ENCODE measurements at places on chromosomes 7 and 10.

GRCh38 chr10:12388671-12389070 lies 39.3 kb downstream of the CAMK1D start:
- no peak for DNase-seq

DNA sequence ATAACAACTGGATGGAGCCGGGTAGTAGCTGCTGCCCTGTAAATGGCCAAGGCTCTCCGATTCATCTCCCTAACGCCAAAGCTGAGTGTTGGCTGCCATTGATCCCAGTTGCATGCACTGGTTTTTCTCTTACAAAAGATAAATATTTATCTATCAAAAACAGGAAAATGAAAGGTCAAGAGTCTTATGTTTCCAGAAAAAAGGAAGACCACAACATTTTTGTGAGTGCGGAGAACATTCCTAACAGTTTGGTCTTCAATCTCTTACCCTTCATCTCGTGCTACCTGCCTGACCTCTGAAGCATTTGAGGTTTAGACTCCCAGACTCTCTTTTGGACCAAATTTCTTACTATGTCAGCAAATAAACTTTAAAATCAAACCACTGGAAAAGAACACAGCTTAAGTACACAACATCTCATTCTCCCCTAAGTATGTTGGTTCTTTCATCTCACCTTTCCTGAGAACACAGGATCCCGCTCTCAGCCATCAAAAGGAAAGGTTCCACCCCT lies 61.6 kb downstream of the SORBS1 start:
- DNase-seq, result no peak

GRCh38 chr10:593901-594457 lies 95.5 kb downstream of the DIP2C start:
- DNase-seq, result no peak

DNA sequence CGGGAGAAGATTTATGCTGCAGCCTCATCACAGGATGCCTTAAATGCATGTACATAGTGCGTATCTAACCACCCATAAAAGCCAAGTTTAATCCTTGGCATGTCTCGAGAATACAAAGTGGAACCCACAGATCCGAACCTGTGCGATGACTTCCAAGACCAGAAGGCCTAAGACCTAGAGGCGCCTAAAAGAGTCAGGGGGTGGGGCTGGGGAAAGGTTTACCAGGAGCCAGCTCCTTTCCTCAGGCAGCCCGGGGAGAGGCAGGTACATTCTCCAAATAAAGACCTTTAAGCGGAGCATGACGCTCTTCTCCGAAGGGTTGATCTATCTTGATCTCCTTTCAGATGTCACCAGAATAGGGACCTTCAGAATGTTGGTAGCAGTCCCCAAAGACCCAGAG lies 9.7 kb downstream of the SP8 start:
- DNase-seq, result no peak

DNA sequence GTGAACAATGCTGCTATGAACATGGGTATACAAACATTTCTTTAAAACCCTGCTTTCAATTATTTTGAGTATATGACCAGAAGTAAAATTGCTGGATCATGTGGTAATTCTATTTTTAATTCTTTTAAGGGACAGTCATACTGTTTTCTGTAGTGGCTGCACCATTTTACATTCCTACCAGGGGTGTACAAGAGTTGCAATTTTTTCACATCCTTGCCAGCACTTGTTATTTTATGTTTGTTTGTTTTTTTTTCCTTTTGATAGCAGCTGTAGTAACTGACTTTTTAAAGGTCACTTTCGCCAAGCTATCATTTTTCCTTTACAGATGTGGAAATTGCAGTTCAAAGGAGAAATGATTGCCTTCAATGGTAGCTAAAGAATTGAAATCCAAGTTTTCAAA lies 99.5 kb downstream of the GPR85 start:
- no peak for DNase-seq

DNA sequence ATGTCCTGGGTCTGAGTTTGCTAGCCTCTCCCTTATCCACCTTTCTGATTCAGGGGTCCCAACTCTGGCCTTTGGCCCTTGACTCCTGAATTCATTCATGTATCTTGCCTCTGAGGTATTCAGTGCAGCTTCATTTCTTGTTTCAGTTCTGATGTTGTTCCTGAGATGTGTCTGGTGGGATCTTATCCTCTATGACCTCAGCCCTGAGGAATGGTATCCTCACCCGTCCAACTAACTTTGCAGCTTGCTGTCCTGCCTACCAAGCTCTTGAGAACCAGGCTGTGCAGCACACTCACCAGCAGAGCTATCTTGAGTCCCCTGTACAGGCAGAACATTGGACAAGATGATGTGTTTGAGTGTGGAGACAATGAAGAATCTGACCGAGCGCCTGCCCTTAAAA lies 13.8 kb downstream of the SUFU start:
- no peak for DNase-seq

DNA sequence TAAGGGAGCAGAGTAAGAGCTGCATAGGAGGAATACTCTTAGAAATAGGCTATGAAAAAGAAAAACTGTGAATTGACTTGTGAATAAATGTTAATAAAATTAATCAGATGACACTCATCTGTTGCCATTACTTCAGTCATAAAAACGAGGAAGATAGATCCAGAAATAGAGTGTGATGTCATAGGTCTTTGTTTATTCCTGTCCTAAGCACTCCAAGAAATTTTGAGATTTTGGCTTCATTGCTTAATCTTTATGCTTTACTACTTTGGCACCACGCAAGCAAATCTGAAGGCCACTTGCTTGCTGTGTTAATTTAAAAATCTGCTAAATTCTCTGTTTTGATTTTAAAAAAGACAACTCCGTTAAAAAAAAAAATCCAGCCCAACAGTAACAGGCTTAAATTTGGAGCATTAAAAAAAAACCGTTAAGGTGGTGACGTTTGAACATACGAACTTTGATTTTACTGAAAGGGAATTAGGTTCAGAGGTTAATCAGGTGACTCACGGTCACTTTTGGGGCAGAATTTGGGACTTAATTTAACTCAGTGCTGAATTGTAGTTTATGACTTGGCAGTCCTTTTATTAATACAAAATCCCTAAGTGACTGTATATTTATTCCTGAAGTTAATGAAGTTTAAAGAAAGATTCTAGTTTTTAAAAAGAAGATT lies 3.4 kb downstream of the IFRD1 start:
- no peak for DNase-seq

GRCh38 chr7:25068502-25069213 lies 56.4 kb downstream of the CYCS start:
- DNase-seq, result no peak

DNA sequence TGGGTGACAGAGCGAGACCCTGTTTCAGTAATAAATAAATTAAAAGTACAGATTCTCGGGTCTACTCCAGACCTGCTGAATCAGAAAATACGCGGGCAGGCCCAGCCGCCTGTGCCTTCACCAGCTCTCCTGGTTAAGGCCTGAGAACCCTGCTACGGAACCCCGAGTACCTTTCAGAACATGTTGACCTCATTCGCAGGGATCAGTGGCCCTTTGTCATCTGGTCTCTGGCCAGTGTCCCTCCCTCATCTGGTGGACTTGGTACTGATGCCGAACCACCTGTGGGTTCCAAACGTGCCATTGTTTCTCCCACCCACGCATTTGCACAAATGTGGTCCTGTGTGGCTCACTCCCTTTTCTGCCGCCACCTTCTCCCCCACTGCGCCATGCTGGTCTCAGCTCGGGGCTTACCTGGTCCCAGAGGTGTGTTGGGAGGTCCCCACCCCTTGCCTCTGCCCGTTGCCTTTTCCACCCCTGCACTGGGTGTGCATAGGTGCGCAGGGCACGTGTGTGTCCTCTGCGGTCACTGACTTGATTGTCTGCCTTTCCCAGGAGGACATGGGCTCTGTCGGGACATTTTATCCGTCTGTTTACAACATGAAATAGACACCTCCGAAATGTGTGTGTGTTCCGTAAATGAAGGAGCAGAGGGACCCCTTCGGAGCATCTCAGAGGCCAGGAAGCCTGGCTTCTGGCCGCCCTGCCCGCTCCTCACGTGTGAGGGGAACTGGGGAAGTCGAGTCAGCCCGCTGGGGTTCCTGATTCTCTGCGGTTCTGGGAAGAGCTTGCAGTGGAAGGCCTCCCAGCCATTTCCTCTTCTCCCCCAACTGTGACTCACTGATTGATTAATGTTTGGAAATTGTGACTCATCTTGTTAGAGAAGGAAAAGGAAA lies 135.2 kb downstream of the CUX1 start:
- DNase-seq, result peak; percentile 4

DNA sequence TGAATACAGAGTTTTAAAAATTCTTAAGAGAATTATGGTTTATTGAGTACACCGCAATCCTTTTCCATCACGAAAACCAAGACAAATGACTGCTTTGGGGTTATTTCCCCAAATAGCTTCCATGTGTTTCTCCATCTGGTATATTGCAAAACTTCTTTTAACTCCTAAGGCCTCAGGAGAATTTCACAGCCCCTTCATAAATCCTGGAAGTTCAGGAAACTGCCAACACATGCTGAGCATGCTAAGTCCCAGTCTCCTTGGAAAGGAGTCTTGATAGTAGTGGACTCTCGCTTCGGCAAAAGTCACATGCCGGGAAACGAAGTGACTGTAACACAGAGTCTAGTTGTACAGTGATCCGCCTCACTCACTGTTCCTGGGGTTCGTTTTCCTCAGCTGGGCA lies 88.1 kb upstream of the RSU1 start:
- no peak for DNase-seq

- DNase-seq, result no peak
Observed at GRCh38 chr7:17986851-17987250, 40.8 kb downstream of the PRPS1L1 start.

DNA sequence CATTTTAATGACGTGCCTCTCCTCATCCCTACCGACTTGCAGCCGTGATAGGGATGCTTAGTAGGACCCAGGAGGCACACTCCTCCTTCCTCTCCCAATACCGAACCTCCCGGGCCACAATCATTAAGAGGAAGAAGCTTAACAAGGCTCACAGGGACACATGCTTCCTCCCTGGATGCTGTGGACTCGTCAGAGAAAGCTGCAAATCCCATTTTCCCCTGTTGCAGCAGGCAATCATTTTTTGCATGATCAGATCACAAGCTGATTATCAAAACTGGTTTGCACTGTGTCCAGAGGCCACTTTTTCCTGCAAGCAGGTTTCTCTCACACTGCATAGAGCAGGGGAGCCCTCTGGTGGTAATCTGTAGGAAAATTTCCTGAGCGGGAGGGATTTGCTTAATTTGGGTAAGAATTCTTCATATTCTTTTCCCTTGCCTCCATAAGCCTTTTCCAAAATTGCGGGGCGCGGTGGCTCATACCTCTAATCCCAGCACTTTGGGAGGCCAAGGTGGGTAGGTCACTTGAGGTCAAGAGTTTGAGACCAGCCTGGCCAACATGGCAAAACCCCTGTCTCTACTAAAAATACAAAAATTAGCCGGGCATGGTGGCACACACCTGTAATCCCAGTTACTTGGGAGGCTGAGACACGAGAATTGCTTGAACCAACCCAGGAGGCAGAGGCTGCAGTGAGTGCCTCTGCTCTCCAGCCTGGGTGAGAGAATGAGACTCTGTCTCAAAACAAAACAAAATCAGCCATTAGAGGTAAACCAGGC lies 16.1 kb upstream of the LAMB4 start:
- peak; percentile 36 for DNase-seq

GRCh38 chr7:120760050-120760449 lies 97.9 kb downstream of the TSPAN12 start:
- DNase-seq, result no peak

- DNase-seq, result no peak
Observed at GRCh38 chr10:77333610-77334340, 303.8 kb downstream of the KCNMA1 start.

DNA sequence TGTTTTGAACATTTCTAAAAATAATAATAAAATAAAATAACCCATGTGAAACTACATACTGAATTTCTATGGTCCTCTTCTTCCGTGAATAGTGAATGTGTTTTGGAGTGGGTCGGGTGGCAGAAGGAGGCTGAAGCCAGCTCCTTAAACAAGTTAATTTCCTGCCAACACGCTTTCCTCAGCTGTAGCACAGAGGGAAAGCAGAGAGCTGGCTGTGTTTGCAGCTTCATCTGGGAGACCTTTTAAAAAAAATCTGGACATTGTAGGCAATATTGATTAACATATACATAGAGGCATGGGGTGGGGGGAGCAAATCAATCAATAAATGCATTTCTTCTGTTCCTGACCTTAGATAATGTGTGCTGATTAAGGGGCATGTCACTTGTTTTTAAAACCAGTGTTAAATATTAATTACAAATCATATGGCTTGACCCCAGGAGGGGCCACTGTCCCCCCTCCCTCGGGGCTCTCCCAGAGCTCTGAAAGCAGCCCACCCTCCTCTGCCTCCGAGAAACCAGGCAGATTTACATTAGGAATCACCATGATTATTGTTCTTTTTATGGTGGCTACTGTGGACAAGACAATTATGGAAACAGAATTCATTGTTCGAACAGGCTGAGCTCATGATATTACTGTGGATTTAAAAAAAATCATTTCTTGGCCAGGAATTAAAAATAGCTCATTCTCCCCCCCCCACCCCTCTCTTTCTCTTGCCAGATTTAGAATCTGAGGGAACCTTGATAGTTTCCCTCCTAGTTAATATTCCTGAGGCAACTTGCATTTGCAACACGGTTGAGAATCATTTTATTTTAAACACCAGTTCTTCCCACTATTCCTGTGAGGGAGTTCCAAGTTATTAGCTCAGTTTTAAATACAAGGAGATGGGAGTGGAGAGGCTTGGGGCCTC lies 100.5 kb upstream of the CARD11 start:
- DNase-seq, result no peak

DNA sequence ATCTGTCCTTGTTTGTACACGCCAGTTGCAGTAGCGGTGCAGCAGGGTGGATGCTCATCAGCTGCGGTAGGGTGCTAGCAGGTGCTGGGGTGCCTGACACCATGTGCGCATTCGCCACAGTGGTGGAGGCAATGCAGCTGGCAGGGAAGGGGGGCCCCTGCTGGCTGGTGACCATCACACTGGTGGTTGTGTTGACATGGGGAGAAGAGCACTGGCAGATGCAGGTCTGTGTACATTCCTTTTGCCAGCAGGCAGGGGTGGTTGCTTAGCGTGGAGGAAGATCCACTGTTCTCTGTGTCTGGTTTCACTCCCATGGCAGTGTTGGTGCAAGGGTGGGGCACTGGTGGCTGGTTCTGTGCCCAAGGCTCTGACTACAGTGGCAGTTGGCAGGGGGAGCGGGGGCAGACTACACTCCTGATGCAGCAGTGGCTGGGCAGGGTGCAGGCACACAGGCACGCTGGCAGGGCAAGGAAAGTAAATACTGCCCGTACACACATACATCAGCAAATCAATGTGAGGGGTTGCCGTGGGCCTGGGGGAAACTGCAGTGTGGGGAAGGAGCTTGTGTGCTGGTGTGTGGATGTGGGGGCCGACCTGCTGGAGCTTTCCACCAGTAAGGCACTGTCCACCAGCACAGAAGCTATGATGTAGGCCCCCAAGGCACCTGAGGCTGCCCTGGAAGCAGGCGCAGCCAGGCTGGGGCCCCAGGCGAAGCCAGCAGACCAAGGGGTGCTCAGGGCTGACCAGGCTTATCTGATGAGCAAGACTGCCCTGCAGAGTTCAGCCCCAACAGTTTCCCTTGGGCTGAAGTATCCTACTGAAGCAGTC lies 87.2 kb upstream of the UNC5B start:
- no peak for DNase-seq

DNA sequence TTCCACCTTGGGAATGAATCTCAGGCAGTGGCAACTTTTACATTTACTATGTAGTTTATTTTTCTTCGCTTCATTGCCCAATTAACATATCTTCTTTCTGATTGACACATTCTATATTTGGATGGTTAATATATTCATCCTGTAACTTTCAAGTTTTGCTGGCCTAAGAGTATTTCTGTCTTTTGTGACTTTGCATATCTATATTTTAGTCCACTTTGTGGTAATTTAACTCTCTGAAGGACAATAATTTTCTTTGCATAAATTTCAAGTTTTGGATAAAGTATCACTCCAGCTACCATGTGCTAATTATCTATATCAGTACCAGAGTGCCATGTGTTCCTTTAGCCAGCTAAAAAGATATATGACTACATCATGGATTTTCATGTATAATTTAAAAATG lies 151.5 kb upstream of the KAT6B start:
- no peak for DNase-seq

Data from CD4-positive, alpha-beta T cell treated with Interferon gamma for 1 hour (primary cell).